Smooth muscle cell of the umbilical artery (primary cell): ENCODE measurements at places on chromosomes 16 and 17. TPM values are rescaled to one million over a fixed set of nuclear protein-coding genes. Genes with fewer than 3 reads are reported as not detected.

NPIPB2 gene
- 3.6 and 6.0 TPM in 2 replicates for total RNA-seq

WFIKKN1 gene
- total RNA-seq = under 0.01 and 0.46 TPM in 2 replicates

KRT12 gene
- total RNA-seq = not detected in 2 replicates

ITGAX gene
- not detected in 2 replicates for total RNA-seq

SCN4A gene
- not detected in 2 replicates for total RNA-seq

HSD17B1 gene
- 0.88 and 1.5 TPM in 2 replicates for total RNA-seq

ABCA10 gene
- 0.69 and 1.8 TPM in 2 replicates for total RNA-seq

VMO1 gene
- total RNA-seq = 1.5 TPM in 1 of 2 replicates, not detected in the other

IRX5 gene
- total RNA-seq = 0.60 and 2.7 TPM in 2 replicates

OR1A2 gene
- total RNA-seq = not detected in 2 replicates

SLC25A11 gene
- total RNA-seq = 54.8 and 63.0 TPM in 2 replicates

ZP2 gene
- not detected in 2 replicates for total RNA-seq

CDK5R1 gene
- total RNA-seq = 0.89 and 1.5 TPM in 2 replicates

C17orf67 gene
- 0.59 and 0.78 TPM in 2 replicates for total RNA-seq

GFAP gene
- total RNA-seq = 1.5 and 2.0 TPM in 2 replicates

KRTAP3-1 gene
- not detected in 2 replicates for total RNA-seq

PIEZO1 gene
- total RNA-seq = 296 and 312 TPM in 2 replicates

PTX4 gene
- not detected in 2 replicates for total RNA-seq

PYCARD gene
- 27.3 and 28.7 TPM in 2 replicates for total RNA-seq

SOX8 gene
- under 0.01 and 0.14 TPM in 2 replicates for total RNA-seq
